COR-L47 (cell line): ENCODE measurements at places on chromosomes 7 and 10.
A peak's percentile ranks its signal among the peaks of the same experiment; 100 is the strongest.

GRCh38 chr7:111718886-111719285 is 156.6 kb upstream of the IMMP2L start:
- DNase-seq = no peak

GRCh38 chr7:154383045-154383444 is 330.8 kb downstream of the DPP6 start:
- no peak for DNase-seq

- DNase-seq = no peak
These were observed 7.0 kb upstream of the PDCD4 start for GRCh38 chr10:110864662-110865140.

GRCh38 chr7:129689995-129690581 is 78.6 kb downstream of the NRF1 start:
- DNase-seq = peak; percentile 89

DNA sequence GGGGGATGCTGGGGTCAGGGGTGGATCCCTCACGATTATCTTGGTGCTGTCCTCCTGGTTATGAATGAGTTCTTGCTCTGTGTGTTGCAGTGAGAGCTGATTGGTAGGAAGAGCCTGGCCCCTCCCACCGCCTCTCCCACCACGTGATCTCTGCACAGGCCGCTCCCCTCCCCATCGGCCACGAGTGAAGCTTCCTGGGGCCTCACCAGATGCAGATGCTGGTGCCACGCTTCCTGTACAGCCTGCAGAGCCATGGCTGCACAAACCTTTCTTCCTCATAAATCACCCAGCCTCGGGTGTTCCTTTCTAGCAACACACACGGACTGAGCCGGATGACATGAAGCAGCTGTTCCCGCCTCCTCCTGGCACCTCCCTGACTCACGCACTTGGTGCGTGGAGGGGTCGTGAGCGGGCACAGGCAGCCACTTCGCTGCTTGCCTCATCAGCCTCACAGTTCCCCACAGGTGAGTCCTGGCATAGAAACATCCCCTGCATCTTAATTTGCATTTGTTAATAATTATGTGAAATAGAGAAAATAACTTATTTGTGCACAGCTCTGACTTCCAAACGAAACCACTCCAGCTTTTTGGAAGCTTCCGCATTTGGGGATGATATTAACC is 210.8 kb downstream of the ADARB2 start:
- DNase-seq = no peak

GRCh38 chr7:143120691-143121405 is 11.0 kb upstream of the PIP start:
- no peak for DNase-seq

GRCh38 chr10:132628966-132629900 is 91.6 kb downstream of the INPP5A start:
- no peak for DNase-seq

GRCh38 chr10:103859161-103860086 is 4.0 kb upstream of the SH3PXD2A start:
- DNase-seq = no peak

DNA sequence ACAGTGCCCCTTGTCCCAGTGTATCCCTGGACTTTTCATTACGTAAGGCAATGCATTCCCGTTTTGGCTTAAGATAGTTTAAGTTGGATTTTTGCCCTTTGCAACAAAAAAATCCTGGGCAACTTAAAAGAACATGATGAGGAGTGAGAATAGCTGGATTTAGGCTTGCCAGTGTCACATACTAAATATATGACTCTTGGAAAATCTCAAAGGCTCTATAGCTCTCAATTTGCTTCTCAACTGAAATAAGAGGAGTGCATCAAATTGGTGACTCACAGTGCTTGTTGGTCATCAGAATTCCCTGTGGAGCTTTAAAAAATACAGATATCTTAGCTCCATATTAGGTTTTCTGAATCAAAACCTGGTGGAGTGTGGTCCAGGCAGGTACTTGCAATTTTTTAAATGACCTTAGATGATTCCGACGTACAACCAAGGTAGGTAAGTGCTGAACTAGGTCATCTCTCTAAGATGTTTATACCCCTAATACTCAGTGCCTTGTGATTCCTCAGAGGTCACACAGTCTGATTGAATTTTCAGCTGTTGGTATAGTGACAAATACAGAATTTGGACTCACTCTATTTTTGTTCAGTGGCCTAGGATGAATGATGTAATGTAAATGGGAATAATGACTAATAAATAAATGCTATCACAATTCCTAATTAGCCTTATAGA is 33.9 kb upstream of the ORC5 start:
- no peak for DNase-seq

- no peak for DNase-seq
These were observed 112.5 kb downstream of the EGFR start for GRCh38 chr7:55131142-55131929.

DNA sequence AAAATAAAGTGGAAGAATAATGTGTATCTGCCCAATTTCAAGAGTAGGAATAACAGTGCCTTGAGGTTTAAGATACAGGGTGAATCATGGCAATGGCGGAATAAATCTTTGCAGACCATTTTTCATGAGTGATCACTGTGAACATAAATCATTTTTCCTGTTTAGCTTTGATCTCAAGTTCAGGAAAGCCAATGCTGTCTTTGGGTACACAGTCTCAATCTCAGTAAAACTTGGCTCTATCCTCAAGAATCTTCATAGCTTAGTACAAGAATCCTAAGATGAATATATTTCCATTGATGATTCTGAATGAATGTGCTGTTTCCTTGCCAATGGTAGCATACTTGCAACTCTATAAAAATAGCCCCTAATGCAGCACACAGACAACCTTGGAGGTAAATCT is 6.8 kb downstream of the NAMPT start:
- DNase-seq = no peak
